ENCODE measurements at places on chromosomes 3 and 15. TPM values are rescaled to one million over a fixed set of nuclear protein-coding genes. Genes with fewer than 3 reads are reported as not detected.

- no peak for DNase-seq
These were observed 145.6 kb downstream of the TCF12 start for GRCh38 chr15:57064033-57064432.

DNA sequence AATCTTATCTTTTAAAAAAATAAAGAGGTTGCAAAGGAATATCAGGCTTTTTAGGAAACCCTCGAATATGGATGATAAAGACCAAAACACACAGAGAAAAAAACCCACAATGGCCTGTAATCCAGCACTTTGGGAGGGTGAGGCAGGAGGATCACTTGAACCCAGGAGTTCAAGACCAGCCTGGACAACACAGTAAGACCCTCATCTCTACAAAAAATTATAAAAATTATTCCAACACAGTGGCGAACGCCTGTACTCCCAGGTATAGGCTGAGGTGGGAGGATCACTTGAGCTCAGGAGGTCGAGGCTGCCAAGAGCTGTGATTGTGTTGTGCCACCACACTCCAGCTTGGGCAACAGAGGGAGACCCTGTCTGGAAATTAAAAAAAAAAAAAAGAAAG is 30.8 kb downstream of the RAF1 start:
- DNase-seq, result no peak

DNA sequence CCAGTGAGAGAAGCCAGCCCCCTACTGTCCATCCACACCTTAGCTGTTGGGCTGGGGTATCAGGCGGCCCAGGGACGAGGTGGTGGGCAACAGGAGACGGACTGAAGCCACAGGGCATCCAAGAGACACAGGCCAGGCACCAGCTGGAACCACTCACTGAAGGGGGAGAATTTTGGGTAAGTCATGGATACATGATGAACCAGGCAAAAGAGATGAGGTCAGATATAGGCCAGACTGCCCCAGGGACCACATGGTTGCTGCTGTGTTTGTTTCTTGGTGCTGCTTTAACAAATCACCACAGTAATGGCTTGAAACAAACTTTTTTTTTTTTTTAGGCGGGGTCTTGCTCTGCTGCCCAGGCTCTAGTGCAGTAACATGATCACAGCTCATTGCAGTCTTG is 66.4 kb downstream of the SEMA5B start:
- no peak for DNase-seq

DNA sequence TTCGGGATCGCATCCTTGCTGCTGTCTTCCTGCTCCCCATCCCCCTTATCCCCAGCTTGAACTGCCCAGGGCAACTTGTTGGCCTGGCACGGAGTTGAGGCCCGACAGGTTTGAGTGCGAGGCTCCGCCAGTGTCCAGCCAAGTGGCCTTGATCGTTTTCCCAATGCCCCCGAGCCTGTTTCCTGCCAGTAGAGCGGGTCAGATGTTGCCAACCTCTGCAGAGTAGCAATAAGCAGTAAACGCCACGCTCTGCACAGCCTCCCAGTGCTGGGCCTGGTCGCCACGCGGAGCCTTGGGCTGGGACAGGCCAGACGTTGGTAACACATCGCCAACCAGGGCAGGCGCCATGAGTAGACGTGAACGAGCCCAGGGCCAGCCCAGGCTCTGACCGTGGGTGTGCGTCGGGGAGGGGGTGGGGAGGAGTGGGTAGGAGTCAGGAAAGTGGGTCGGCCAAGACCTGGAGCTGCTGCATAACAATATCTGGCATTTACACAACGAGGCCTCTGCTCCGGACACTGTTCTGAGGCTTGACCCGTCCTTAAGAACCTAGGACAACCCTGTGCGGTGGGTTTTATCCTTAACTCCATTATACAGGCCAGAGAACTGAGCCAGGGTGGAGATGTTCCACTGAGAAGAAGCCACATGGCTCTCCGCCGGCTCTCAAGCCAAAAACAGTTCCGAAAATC is 444 bp upstream of the ABHD14A start:
- peak; percentile 62 for DNase-seq

DNA sequence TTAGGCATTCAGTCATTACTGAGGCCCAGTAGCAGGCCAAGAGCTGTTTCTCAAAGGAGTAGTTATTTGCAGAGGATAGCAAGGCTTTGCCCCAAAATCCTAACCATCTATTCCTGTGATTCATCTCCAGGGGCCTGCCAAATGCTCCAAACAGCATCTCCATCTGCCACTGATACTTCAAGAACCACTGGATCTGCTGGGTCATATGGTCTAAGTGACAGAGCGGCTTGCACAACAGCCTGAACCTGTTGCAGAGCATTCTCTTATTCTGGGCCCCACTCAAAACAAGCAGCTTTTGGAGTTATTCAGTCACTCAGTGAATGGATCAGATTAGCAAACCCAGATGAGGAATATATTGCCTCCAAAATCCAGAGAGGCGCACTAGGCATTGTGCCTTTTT is 68.8 kb upstream of the ALDH1A3 start:
- DNase-seq, result no peak

DNA sequence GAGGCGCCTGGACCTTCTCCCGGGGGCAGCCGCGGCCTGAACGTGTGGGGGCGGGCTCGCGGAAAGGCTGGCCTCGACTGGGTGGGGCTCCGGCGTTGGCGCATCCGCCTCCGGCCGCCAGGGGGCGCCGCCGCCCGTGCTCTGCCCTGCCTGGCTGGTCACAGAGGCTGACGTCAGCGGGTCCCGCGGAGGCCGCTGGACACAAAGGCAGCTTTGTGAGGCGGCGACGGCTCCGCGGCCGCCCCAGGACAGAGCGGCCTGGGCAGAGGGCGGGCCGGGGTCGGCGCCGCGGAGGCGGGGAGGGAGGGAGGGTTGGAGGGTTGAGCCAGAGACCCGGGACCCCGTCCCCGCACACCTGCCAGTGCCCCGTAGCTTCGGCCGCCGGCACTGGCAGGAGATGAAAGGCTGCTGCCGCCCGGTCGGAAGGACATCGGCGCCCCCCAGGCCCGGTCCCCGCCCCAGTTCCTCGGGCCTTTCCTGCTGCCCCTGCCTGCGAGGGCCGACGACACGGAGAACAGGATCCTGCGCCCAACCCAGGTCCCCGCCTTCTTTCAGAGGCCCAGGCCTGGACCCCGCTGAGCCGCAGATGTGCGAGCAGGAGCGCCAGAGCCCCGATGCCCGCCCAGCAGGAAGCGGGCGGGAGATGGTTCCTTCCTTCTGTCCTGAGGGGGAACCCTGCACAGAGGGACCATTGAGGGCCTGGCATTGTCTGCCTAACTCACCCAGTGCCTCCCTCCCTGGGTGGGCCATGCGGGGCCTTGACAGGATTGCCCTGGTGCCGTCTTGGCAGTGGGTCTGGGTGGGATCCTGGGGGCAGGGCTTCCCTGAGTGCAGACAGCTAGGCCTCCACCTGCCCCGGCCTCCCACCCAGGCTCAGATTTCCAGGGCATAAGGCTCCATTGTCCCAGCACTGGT is 8.7 kb upstream of the SEMA3B start:
- DNase-seq, result peak; percentile 99

DNA sequence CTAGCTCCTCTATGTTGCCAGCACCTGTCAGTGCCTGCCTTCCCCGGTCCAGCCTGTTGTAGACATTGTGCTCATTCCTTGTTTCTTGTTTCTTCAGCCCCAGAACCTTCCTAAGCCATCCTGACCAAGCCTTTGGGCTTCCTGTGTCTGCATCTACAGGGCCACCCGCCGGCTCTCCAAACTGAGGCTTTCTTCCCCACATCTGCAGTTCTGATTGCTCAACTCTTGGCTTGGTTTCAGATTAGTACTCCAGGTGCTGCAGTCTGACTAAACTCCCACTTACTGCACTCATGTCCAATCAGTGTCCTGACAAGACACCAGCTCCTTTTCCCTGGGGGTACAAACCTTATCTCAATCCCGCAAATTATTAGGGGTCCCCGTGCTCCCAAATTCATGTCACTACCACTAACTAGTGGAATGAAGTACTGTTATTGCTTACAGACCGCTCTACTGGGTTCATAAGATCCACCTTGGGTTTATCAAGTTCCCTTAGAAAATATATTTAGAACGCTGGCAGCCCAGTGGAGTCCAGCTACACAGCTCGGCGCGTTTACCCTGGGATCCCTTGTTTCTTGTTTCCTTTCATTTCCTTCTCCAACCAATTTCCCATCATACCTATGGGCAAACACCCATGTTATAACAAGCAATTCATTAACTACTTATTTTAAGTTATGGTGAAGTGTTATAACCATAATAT is 114.2 kb upstream of the TJP1 start:
- DNase-seq, result no peak

GRCh38 chr15:76236350-76236749 is 74.9 kb downstream of the ETFA start:
- DNase-seq, result no peak

Gene SCAMP5
- polyA plus RNA-seq, result 27.9 TPM

Gene CHL1
- not detected for polyA plus RNA-seq

Gene C2CD4B
- not detected for polyA plus RNA-seq

Gene UROC1
- not detected for polyA plus RNA-seq

Gene TAGLN3
- polyA plus RNA-seq, result 24.2 TPM
